ENCODE measurements at places on chromosomes 11 and 22. TPM values are rescaled to one million over a fixed set of nuclear protein-coding genes. Genes with fewer than 3 reads are reported as not detected.

The C22orf39 gene
- total RNA-seq = 23.9 TPM

The ABCC8 gene
- not detected for total RNA-seq

The MYEOV gene
- total RNA-seq = under 0.01 TPM

The MDK gene
- total RNA-seq = 11.3 TPM

The MAJIN gene
- not detected for total RNA-seq
